ENCODE measurements at places on chromosomes 5 and 9.

- DNase-seq, result no peak
Measured at GRCh38 chr9:97900103-97900737, 22.1 kb downstream of the TRMO start.

DNA sequence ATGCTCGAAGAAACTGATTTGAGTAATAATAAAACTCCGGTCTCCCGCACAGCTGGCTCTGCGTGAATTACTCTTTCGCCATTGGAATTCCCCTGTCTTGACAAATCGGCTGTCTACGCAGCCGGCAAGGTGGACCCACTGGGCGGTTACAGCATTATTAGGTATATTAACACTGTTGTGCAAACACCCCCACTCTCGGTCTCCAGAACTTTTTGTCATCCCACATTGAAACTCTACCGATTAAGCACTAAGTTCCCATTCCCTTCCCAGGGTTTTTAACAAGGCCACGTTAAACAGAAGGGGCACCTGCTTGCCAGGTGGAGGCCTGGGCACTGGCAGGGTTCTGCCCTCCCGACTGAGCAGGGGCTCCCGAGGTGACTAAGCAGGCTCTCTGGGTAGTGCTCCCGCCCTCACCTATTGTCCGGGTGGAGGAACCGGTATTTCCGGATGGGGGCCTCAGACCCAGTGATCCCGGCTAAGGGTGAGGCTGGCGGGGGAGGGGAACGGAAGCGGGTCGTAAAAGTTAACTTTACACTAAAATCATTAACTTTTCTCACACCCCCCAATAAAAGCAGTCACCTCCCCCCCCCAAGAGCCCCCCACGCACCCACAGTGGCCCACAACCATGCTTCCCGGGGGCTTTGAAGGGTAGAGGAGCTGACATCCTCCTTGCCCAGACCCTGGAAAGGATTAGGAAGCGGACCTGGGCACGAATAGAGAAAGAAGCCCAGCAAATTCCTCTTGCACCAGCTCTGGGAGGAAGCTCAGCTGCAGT is 53.5 kb upstream of the TJP2 start:
- DNase-seq, result no peak

DNA sequence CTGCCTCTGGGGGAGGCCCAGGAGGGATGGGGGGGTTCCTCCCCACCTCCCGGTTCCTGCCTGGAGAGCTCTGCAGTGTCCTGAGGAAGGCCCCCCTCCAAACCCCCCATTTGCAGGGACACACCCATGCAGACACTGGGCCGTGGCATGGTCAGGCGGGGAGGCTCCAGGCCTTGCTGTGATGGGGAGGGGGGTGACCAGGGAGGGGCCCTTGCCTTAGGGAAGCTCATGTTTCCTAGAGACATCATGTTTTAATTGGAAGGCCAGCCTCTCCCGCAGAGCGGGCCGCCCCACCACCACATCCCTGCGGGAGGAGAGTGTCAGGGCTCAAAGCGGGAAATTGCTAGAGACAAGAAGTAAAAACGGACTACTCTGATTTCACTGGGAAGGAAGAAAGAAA is 12.0 kb downstream of the PRRX2 start:
- no peak for DNase-seq

- DNase-seq, result no peak
Measured at GRCh38 chr9:130183133-130183762, 11.0 kb downstream of the NCS1 start.

GRCh38 chr9:468766-469426 is 254.2 kb downstream of the DOCK8 start:
- DNase-seq, result no peak

DNA sequence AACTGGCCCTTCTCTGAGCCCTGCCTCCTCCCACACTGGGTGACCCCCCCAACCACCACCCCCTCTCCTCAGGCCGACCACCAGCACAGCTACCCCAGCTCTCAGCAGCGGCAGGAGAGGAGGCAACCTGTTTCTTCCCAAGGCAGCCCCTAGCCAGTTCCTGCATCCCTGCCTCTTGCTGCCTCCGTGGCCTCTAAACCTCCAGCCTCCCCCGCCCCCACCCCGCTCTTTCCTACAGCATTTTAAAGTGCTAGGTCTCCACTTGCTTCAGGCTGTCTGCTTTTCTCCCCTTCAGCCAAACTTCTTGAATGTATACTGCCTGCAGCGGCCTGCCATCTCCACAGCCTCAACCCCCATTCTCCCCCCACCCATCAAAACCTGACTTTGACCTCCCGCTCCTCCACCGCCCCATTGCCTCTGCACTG is 135.6 kb downstream of the DAB2IP start:
- DNase-seq, result no peak

- no peak for DNase-seq
Measured at GRCh38 chr9:97981846-97982682, 1.1 kb upstream of the ANP32B start.

GRCh38 chr9:98929071-98929470 is 14.6 kb upstream of the COL15A1 start:
- DNase-seq, result no peak

DNA sequence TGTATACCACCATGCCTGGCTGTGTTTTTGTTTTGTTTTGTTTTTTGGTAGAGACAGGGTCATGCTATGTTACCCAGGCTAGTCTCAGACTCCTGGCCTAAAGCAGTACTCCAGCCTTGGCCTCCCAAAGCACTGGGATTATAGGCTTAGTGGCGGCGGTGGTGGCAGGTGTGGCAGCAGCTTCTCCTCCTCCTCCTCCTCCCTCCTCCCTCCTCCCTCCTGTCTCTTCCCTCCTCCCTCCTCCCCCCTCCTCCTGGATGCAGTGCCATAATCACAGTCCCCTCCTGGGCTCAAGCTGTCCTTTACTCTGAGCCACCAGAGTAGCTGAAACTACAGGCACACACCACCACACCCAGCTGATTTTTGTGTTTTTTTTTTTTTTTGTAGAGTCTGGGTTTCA is 71.2 kb downstream of the UHRF2 start:
- DNase-seq, result no peak

DNA sequence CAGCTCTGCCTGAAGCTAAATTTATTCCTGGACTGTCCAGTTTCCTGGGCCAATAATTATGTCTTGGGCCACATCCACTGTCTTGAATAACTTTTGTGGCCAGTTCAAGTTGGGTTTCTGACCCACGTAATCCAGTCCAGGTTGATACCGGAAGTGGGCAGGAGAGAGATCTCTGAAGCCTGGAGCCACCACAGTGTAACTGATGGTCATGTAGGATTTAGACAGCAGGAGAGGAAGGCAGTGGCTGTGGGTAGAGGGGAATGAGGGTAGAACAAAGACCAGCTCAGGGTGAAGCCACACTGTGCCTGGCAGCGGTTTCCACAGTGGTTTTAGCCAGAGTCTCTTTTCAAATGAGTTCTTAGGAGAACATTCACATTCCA is 30.2 kb downstream of the SH3PXD2B start:
- no peak for DNase-seq

- no peak for DNase-seq
Measured at GRCh38 chr9:123806829-123807228, 123.1 kb downstream of the DENND1A start.

DNA sequence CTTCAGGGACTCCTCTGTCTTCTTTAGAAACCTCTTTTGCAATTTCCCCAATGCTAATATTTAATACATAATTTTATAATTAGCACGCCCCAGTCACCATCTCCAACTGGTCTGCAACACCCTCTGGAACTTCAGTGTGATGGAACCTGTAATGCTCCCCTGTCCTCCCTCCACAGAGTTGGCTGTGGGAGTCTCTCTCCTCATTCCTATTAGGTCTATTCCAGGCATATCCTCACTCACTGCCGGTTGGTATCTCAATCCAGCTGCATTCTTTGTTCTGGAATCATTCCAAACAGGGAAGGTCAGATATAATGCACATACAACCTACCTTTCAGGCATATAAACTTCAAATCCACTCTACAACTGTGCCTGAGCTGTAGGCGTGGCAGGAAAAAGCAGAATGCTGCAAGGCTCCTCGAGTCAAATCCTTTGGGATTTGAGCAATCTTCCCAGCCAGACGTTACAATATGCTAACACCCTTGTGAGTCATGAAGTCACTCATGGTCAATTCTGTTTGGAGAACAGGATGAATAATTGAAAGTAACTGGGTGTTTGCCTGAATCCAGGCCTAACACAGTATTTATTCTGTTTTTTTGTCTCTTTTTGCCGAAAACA is 293.8 kb downstream of the CWC27 start:
- DNase-seq, result no peak

GRCh38 chr5:39233783-39234182 is 14.4 kb upstream of the FYB1 start:
- DNase-seq, result no peak

DNA sequence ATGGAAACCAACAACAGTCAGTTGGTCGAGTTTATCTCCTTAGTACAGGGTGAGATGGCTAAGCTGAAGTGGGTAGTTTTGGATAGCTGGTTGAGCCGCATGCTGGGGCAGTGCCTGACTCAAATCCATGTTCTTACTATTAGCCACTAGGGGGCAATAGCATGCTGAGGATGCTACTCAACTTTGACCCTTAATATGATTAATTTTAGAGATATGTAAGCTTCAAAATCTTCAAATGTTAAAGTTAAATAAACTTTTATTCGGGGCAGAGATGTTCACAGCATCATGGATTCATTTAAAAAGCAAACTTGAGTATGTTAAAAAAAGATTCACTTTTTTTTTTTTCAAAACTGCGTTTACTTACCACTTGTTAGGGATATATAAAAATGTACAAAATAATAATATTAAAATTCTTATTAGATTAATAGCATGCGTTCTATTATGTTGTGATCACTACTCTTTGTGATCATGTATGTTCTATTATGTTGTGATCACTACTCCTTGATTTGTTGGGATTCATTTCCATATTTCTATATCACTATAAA is 57.0 kb downstream of the C9orf153 start:
- DNase-seq, result no peak

GRCh38 chr5:32207355-32207634 is 33.2 kb upstream of the GOLPH3 start:
- no peak for DNase-seq

GRCh38 chr5:109225716-109226625 is 183.8 kb downstream of the PJA2 start:
- no peak for DNase-seq

DNA sequence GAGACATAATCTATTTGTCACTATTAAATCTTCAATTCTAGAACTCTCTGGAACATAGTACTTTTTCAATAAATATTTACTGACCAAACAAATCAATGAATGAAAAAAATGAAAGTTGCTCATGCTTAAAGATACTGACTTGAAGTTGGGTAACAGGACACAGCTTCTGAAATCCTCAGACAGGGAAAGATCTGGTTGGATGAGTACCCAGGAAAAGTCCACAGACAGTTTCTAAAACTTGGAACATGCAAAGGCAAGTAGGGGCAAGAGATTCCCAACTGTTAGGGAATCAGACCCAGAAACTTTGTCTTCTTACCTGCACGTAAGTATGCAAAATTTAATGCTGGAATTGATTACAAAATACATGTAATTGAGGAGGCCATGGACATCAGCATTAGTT is 366.2 kb downstream of the ACTL7B start:
- DNase-seq, result no peak

DNA sequence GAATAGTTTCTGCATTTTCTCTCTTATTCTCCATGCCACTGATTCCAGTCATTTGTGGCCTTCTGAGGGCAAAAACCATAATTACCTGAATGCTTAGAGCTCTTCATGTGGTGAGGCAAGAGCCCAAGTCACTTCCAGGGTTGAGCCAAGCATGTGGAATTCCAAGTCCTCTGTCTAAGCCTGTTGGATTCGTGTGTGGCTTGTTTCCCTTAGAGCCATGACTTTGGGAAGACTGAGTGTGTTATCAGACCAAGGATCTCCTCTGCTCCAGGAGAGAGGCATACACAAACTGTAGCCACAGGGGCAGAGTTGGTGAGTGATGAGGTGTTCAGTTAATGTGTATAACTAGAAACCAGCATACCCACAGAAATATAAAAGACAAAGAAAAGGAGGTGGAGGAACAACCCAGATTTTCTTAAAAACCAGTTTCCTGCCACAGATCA is 27.1 kb downstream of the SLC22A5 start:
- no peak for DNase-seq

- no peak for DNase-seq
Measured at GRCh38 chr5:61286446-61287132, 45.5 kb upstream of the ZSWIM6 start.

DNA sequence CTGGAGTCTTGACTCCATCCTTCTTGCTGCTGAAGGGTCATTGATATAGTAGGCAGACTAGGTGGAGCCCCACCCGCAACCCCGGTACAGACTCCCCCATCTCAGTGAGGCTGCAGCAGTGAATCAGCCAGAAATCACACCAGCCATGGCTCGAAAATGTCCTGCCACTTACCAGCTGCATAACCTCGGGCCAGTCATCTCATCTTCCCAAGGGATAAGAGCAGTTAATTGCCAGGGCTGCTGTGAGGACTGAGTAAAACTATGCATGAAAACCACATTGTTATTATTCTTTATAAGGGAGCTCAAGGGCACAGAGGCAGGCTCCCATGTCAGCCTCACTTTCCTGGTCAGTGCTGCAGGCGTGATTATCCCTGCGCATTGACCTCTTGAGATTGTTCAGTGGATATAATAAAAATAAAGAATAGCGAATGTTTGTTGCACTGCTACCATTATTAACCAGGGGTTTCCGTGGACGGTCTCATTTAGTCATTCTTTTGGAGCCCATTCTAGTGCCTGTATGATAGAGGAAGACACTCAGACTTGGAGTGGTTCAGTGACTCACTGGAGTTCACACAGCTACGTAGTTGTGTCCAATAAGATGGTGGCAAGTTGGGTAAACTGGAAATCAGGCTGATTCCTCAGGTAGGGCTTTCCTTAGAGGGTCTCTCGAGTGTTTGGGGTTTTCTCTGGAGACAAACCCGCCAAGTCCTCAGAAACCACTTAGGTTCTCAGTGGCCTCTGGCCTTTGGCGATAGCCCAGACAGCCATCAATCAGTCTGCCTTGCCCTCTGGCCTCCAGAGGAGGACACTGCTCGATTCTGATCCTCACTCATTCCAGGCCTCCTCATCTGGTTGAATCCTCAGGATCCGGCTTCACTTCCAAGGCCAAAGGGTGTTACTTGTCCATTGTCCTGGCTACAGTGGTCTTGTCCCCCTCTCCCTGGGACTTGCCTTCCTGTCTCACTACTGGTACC is 39.9 kb downstream of the COL15A1 start:
- DNase-seq, result no peak

- no peak for DNase-seq
Measured at GRCh38 chr9:6051511-6051950, 36.1 kb upstream of the RANBP6 start.

GRCh38 chr9:114220061-114220541 is 64.8 kb downstream of the COL27A1 start:
- no peak for DNase-seq

DNA sequence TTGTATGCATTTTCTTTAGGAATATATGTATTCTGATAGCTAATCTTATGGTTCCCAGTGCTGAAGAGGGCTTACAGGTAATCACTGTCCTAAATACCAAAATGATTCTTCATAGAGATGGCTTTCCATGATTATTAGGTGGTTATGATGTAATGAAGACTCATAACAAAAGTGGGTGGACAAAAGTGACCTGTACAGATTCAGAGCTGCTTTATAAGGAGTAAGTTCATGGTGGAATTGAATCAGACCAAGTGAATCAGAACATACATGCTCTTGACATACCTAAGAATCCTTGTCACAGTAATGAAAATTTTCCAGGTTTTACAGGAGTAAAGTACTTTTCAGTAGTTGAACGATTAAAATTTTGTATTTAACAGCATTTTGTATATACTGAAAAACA is 105.6 kb downstream of the NIPBL start:
- no peak for DNase-seq

GRCh38 chr9:34653151-34654072 is 1.4 kb downstream of the IL11RA start:
- DNase-seq, result no peak
